NCI-H446 treated with DMSO at 0.1 percent for 48 hours (cell line): ENCODE measurements at places on chromosomes 16 and 17.

- no peak for DNase-seq
These were observed 4.0 kb upstream of the FA2H start for GRCh38 chr16:74778646-74779045.

GRCh38 chr16:56858374-56858773 is 6.6 kb upstream of the SLC12A3 start:
- no peak for DNase-seq

- no peak for DNase-seq
These were observed 3.9 kb downstream of the DEXI start for GRCh38 chr16:10938321-10938720.

- DNase-seq, result no peak
These were observed 4.8 kb downstream of the GSE1 start for GRCh38 chr16:85617948-85618347.

- no peak for DNase-seq
These were observed 198.0 kb downstream of the KATNIP start for GRCh38 chr16:27747946-27748345.

GRCh38 chr16:918068-918467 is 52.7 kb downstream of the LMF1 start:
- no peak for DNase-seq

DNA sequence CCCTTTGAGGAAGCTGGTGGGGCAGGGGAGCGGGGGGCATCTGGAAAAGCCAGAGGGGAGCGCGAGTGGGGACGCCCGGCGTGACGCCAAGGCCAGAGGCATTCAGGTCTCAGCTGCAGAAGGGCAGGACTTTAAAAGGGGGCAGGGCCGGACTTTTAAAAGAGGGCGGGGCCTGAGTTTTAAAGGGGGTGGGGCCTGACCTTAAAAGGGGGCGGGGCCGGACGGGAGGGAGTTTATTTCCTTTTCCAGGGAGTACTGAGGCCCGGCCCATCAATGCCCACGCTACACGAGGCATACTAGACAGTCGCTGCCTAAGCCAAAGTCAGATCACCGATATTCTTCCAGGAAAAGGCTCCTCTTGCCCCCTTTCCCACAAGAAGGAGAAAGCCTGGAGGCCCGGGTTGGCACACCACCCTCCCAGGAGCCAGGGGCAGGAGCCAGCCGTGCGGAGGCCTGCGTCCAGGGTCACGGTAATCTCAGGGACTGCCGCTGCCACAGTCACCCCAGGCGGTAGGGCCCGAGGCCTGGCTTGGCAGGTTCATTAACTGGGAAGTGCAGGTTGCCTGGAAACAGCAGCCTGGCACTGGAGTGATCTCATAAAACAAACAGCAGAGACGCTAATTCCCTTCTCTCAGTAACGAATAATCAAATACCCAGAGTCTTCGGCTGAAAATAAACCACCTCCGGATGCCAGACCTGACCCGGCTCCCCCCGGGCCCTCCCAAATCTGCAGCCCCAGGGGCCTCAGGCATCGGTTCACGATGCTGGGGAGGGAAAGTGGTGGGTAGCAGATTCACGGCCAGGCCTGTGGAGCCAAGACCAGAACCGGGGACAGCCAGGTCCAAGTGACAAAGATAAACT is 90.7 kb downstream of the TIMM22 start:
- DNase-seq, result peak; percentile 63

DNA sequence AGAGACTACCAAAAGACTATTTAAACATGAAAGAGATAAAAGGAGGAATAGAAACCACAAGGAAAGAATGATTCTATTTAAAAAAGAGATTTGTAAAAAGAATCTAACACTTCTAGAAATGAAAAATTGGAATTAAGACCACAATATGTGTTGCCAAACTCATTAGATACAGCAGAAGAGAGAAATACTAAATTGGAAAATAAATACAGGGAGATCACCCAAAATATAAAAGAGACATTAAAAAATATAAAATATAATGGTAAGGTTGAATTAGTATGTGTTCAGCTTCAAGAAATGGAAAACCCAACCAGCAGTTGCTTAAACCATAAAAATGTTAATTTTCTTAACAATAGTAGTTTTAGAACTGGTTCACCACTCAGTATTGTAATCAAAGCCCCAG is 160.4 kb downstream of the LGALS9B start:
- no peak for DNase-seq

DNA sequence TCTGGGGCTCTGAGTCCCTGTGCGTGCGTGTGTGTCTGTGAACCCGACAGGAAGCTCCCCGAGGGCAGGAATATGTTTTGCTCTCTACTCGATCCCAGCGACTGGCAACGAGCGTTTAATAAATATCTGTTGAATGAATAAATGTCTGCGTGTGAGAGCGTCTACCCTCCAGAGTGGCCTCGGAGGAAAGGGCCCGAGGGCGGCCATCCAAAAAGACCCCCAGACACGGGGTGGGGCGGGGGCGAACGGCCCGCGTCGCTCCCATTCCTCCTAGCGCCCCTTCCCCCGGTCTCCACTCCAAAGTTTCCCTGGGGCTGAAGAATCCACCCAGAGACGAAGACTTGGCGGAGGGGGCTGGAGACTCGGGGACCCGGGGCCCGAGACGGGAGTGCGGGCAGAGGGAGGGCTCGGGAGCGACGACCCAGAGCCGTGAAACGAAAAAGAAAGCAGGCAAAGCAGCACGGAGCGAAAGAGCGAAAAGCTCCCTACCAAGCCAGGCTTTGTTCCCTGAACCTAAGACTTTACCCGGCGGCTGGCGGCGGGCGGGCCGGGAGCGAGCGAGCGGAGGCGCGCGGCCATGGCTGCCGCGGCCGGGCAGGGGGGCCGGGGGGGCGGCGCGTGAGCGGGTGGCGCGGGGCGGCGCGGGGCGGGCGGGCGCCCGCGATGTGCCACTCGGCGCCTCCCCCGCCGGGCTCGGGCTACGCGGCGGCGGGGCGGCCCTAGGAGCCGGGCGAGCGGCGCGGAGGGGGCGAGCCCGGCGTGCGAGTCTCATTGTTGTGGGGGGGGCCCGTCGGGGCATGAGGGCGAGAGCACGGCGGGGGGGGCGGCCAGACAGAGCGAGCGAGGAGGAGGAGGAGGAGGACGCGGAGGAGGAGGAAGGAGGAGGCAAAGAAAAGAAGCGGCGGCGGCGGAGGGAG is at the start of gene MLLT6:
Gene MLLT6, plus strand, starts transcription at position 668 of the 917 bp plus-strand sequence. CDS start 360 bp downstream, outside the sequence.
- peak; percentile 32 for DNase-seq

DNA sequence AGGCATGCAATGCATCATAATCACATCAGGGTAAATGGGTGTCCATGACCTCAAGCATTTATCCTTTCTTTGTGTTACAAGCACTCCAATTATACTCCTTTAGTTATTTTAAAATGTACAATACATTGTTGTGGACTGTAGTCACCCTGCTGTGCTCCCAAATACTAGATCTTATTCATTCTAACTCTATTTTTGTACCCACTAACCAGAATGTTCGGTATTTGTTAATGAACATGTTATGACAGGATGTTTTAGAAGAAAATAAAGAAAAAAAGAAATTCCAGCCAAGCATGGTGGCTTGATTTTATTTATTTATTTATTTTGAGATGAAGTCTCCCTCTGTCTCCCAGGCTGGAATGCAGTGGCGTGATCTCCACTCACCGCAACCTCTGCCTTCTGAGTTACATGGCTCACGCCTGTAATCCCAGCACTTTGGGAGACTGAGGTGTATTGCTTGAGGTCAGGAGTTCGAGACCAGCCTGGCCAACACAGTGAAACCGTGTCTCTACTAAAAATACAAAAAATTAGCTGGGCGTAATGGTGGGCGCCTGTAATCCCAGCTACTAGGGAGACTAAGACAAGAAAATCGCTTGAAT is 1.8 kb upstream of the NDE1 start:
- no peak for DNase-seq

DNA sequence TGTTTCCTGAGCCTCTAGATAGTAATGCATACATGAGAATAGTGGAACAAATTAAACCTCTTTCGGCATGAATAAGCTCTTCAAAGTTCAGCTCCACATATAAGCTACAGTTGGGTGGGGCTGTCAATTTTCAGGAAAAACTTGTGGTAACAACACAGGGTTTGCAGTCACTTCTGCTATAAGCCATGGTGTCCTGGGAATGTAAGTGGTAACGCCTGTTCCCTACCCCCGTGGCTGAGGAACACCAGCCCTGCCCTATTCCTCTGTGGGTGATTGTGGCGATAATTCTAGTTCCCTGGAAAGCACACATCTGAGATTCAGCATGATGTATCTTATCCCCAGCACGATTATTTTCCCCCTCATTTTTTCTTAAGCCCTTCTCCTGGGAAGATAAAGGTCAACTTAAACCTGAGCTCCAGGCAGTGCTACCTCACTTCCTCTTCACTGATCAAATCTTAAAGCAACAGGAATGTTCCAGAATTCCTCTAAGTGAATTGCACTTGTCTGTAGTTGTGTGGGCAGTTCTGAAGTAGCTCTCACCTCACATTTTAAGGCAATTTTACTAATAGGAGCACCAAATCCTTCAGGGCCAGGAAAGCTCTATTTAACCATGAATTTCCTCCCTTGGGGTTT is 500.7 kb upstream of the HSBP1 start:
- DNase-seq, result no peak

- DNase-seq, result peak; percentile 91
These were observed 54.3 kb upstream of the RBFOX3 start for GRCh38 chr17:79664930-79665737.

GRCh38 chr17:72189768-72190593 is 69.2 kb downstream of the SOX9 start:
- DNase-seq, result no peak

DNA sequence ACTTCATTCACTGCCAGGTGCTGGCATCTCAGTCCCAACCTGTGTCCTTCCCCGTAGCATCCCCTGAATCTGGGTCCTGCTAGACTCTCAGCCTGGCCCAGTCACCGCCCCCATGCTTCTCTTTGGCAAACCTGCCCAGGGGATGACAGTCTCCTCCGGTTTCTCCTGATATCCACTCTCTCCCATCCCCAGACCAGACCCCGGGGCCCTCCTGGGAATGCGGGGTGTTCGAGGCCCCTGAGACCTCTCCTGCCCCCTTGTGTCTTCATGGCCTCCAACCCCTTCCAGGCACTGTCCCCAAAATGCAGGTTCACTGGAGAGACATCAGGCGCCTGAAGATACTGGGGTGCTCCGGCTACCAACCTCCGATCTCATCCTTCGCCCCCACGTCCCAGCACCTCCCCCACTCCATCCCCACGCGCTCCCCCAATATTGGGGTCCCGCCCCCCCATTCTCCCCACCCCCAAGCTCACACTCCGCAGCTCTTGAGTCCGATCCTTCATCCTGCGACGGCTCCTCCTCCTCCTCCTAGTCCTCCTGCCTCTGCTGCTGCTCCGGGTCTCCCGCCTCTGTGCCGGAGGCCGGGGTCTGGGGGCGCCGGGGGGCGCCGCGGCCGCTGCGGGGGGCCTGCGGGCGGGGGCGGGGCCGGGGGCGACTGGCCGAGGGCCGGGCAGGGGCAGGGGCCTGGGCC is 399 bp downstream of the STX1B start:
- no peak for DNase-seq

DNA sequence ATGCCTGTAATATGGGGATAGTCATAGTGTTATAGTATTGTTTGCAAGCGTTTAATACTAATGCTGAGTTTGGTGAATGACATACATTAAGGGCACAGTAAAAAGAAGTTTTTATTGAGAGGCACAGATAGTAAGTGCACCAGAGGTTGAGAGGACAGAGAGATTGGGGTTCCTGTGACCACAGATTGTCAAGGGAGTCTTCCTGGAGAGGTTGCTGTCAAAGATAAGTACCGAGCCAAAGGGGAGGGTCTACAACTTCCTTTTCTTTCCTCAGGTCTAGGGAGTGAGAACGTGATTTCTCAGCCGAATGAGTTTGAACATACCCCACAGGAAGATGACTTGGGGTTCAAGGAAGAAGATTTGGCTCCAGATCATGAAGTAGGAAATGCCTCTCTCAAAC is 1.8 kb downstream of the ZNF48 start:
- no peak for DNase-seq

DNA sequence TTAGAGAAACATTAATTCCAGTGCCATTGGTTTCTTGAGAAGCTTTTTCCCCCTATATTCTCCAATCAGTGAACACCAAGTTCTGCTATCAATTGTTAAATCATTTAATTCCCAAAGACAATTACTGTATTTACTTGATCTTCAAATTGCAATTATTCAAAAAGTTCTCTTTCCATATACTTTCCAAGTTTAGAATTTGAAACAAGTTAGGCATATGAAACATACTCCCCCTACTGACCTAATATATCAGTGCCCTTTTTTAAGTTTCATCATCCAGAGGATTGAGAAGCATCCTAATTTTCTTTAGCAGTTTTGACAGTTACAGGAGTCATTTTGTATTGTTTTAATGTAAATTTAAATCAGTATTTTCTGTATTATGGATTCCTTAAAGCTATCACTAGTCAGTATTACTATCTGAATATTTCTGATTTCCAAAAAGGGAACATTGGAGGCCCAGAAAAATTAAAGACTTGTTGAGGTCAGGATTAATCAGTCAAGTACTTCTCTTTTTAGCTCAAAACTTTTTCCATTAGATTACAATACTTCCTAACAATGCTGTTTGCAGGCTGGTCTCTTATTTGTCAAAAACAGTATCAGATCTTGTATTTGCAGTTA is 16.3 kb downstream of the MEIOC start:
- DNase-seq, result no peak
